ENCODE measurements at places on chromosomes 5 and 9. TPM values are rescaled to one million over a fixed set of nuclear protein-coding genes. Genes with fewer than 3 reads are reported as not detected.

KLHL9 gene
- 37.1 TPM for total RNA-seq

GFI1B gene
- total RNA-seq, result 0.19 TPM

TAS2R1 gene
- not detected for total RNA-seq

DRD1 gene
- total RNA-seq, result not detected
